ENCODE measurements at places on chromosomes 11 and 22.

DNA sequence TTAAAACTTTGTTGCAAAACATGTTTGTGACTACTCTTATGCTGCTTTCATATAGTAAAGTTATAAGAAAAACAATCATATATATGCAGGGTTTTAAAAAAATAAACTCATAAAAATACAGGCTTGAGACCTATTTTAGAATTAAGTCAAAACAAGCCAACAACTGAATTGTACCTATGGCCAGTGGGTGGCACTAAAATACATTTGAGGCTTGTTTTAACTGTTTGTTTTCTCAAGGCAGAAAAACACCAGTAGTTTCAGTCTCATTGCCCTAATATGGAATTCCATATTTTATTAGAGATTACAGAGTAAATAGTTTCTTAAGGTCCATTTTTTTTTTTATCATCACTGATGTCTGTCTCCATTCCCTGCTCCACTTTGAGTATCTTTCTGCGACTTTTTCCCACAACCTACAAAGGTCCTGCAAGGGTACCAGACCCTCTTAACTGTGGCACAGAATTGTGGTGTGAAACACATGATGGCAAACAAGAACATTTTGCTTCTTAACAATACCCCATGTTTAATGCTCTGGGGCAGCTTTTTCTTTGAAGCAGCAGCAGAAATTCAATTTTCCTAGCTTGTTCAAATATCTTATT, 8.5 kb upstream of the CCDC89 start:
- no peak for DNase-seq

DNA sequence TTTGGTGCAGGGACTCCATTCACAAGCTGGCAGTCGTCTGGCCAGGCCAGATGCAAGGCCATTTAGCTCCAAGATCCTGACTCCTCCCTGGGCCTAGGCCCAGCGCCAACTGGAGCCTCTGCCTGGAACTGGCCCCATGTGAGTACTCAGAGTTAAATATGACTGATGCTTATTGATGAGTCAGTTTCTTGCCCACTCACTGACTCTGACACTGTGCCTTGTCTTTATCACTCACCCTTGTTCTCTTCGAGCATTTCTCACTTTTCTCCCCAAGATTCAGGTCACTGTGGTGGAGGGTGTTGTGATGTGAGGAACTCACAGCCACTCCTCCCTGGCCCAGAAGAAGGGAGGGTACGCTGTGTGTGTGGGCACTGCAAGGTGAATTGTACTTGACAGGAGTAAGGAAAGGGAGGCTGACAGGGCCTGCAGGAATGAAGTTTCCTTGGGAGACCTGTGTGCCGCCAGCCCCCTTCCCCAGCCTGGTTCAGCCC, 23.2 kb upstream of the ST3GAL4 start:
- peak; percentile 68 for DNase-seq

DNA sequence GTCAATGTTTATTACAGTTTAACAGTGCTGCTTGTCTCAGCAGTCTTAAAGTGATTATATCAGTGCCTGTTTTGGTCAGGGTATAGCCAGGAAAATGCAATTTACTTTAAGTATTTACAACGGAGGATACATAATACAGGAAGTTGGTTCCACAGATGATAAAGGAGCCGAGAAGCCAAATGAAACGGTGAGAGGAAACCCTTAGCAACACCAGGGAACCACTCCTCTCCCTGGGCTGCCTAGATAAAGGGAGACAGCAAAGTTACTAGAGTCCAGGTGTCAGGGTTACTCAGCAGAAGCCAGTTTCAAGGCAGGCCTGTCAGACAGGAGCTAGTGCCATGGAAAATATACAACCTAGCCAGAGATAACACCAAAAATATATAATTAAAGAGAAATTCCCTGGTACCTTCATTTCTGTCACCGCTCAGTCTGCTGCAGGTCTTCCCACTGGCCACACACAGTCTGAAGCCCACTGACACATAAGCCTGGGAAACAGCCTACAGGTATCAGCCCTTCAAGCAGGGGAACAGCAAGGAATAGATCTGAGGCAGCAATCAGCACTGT, 55.5 kb downstream of the FAM76B start:
- no peak for DNase-seq

- DNase-seq, result no peak
Observed at GRCh38 chr11:111361874-111362273, 17.2 kb downstream of the POU2AF1 start.

- no peak for DNase-seq
Observed at GRCh38 chr22:46349238-46349637, 13.7 kb downstream of the TRMU start.

DNA sequence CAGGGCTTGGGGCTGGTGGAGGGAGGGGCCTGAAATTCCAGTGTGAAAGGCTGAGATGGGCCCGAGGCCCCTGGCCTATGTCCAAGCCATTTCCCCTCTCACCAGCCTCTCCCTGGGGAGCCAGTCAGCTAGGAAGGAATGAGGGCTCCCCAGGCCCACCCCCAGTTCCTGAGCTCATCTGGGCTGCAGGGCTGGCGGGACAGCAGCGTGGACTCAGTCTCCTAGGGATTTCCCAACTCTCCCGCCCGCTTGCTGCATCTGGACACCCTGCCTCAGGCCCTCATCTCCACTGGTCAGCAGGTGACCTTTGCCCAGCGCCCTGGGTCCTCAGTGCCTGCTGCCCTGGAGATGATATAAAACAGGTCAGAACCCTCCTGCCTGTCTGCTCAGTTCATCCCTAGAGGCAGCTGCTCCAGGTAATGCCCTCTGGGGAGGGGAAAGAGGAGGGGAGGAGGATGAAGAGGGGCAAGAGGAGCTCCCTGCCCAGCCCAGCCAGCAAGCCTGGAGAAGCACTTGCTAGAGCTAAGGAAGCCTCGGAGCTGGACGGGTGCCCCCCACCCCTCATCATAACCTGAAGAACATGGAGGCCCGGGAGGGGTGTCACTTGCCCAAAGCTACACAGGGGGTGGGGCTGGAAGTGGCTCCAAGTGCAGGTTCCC, at the start of gene APOC3:
TSS of gene APOC3 (plus strand) at position 383 of the 659 bp plus-strand sequence. CDS start 676 bp downstream, outside the sequence.
- DNase-seq, result no peak

- no peak for DNase-seq
Observed at GRCh38 chr11:92702037-92702804, 267.2 kb upstream of the MTNR1B start.

GRCh38 chr11:17578296-17578695, 31.2 kb downstream of the OTOG start:
- DNase-seq, result no peak

DNA sequence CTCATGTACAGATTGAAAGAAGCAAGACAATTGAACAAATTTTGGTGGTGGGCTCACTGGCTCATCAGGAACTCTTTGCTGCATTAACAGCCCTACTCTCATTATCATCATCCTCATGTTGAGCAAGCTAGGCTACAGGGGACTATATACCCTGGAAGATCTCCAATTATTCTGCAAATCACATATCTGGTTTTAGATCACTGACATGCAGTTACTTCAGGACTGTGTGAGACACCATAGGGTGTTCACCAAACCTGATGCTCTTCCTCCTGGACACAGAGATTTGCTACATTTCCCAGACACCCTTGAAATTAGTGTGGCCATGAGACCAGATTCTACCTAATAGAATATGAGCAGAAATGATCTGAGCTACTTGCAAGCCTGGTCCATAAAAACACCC, 23.0 kb upstream of the ME3 start:
- DNase-seq, result no peak

DNA sequence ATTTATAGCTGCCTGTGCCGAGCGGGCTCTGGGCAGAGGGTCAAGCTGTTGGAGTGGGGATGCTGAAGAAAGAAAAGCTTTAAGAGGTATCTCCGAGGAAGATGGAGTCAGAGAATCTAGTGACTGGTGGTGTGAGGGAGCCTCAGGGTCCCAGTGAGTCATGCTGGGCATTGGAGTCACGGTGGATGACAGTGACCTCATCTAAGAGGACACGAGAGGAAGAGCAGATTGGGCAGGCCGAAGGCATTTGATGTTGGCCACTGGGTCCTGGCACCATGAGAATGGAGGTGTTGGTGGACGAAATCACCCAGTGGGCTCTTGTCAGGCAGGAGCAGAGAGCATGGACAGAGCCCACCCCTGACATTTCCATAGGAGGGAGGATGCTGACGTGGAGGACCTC, 68.4 kb downstream of the TBC1D22A start:
- DNase-seq, result no peak

DNA sequence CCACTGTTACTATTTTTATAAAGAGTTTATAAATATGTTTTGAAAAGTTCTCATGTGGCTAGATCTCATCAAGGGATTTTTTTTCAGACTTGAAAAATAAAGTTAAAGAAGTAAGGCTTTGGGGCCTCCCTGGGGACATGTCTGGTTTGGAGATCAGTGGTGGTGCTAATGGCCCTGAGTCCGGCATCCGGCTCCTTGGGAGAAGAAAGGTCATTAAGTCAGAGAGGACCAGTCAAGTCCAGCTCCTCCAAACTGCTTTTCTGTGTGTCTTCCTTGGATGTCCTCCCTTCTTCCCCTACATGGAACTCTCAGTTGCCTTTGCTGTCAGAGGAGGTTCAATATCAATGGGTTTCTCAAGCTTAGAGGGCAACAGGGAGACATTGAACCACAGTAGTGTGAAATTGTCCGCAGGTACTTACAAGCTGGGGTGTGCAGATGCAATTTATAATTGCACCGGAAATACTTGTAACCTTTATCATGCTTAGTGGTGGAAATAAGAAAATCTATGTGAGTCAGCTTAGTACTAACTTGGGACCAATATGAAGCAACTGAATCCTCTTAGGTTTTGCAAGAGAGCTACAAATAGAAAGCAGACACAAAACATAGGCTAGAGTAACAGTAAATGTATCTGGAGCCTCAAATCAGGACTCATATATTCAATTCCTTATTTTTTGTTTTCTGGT, 144.3 kb downstream of the TEAD1 start:
- DNase-seq, result no peak

DNA sequence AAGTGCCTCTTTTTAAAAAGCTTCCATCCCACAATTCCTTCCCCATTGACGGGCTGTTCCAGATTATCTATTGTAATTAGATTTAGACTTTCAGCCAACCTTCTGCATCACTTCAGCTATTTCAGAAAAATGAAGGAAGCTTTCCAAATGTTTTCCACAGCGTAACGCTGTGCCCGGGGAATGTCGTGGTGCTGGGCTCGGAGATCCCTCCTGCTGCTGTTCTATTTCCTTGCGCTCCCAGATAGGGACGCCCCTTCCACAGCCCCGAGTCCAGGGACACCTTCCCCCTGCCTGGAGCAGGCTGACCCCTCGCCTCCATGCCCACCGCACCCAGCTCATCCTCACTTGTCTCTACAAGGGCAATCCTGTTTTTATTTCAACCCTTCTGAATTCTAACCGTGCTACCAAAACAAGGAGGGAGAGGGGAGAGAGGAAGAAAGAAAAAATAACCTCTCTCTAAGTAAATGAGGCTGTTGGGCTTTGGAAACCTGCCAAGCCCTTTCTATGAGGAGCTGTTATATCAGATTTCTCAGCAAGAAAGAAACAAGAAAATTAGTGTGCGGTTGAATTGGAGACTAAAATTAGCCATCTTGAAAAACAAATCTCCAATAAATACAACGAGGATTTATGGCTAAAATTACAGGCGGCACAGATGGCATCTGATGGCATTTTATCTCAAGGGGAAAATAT, 366.9 kb downstream of the BRD1 start:
- DNase-seq, result no peak

- DNase-seq, result no peak
Observed at GRCh38 chr11:128525411-128526243, 61.7 kb downstream of the ETS1 start.

- DNase-seq, result no peak
Observed at GRCh38 chr11:27012234-27012921, 18.5 kb downstream of the FIBIN start.

DNA sequence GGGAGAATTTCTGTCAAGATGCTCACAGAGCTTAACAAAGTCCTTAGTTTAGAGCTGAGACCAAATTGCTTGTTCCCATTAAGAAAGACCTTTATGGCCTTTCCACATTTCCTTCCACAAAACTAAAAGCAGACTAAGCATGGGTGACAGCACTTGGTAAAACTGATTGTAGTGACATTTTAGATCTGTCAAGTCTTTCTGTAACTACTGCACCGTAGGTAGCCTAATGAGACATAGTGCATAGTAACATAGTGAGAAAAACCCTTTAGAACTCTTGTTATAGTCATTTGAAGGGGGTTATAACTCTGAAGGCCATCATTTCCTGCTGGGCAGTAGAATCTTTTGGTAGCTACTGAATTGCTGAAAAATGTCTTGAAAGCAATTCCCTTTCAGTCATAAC, 990.9 kb upstream of the CNTN5 start:
- DNase-seq, result no peak

GRCh38 chr11:9022961-9023680, 19.3 kb upstream of the NRIP3 start:
- no peak for DNase-seq

DNA sequence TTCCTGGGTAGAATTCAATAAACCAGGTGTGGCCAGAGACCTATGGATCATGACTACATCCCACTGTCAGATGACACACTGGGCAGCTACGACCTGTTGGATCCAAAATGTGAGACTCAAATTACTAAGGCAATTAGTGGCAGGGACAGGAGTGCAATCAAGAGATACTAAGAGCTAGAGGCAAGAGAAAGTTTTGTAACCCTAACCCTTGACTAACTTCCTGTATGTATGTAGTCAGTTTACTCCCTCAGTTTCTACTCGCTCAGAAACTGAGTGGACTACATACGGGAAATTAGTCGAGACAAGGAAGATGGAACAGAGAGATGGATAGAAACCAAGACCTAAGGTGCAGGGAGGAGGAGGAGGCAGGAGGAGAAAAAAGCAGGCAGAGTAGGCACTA, 2.7 kb downstream of the CYB5R2 start:
- no peak for DNase-seq

- DNase-seq, result no peak
Observed at GRCh38 chr22:50564289-50564688, 1.6 kb upstream of the SYCE3 start.

- peak; percentile 79 for DNase-seq
Observed at GRCh38 chr11:34192481-34193401, 87.3 kb downstream of the NAT10 start.

DNA sequence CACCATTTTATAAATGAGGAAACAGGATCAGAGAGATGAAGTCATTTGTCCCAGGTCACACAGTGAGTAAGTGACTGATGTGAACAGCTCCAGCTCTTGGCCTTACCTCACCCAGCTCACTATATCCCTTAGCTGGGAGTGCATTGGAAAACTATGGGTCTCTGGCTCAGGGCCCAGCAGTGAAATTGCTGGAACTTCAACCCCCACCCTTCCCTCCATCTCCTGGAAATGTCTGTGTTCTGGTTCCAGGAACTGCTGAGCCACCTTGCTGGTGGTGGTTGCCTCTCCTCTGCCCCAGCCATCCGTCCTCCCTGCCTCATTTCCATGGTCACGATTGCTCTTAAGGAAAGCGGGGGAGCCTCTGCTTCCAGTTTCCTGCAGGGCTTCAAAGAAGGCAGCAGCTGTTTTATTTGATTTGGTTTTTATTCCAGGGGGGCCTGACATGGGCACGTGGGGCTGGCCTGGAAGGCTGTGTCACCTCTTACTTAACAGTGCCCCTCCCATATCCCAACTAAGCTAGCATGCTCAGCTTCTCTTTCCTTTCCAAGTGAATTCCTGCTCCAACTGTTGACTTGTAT, 46.2 kb upstream of the CSTF3 start:
- no peak for DNase-seq
